ENCODE measurements at places on chromosomes 16 and 17.

GRCh38 chr17:37278247-37278894, 97.4 kb upstream of the C17orf78 start:
- DNase-seq, result no peak

GRCh38 chr16:49742428-49743202, 113.3 kb downstream of the ZNF423 start:
- DNase-seq, result no peak

DNA sequence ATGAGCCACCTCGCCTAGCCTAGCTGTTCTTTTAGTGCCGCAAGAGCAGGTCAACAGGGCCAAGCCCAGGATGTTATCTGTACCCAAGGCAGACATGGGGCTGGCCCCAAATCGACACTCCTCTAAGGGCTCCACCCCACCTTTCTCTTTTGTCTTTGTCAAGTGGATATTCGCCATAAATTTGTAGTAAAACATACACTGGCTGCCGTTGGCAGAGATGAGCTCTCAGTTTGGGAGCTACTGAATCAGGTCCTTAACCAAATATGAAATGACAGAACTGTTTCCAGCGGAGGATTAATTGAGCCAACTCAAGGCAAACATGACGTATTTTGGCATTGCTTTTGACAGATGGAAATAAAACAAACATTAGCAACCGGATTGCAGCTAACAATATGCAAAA, 556.9 kb upstream of the CDH5 start:
- DNase-seq, result no peak

DNA sequence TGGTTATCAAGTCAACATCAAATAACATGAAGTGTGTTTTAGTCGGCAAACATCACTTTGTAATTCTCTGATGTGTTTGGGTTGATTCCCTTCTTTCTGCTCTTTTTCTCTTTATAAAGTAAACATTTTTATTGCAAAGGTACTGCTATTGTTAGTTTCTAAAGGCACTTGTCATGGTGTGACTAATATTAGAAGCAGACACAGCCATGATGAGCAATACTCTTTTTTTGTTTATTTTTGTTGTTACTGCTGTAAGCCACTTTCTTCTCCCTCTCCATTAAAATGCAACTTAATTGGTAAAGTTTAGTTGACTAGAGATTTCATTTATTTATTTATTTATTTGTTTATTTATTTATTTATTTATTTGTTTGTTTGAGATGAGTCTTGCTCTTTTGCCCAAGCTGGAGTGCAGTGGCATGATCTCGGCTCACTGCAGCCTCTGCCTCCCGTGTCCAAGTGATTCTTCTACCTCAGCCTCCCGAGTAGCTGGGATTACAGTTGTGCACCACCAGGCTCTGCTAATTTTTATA, 424.7 kb downstream of the WWOX start:
- no peak for DNase-seq

DNA sequence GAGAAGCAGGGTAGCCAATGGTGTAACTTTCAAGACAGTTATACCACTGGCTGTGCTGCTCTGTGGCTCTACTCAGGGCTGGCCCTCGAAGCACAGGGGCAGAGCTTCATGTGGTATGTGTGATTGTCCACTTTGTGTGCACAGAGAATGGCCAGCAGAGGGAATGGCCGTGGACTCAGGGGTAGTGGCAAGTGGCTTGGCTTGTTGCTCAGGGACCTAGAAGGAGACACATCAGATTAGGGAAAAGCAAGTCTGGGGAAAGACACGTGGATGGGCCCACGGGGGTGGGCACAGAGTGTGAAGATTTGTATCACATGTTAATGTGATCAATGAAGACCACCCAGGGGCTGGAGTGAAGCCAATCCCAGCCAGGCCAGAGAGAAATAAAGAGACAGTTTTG, 20.0 kb upstream of the XYLT2 start:
- DNase-seq, result no peak

GRCh38 chr16:4266372-4266771, 6.5 kb downstream of the TFAP4 start:
- no peak for DNase-seq

DNA sequence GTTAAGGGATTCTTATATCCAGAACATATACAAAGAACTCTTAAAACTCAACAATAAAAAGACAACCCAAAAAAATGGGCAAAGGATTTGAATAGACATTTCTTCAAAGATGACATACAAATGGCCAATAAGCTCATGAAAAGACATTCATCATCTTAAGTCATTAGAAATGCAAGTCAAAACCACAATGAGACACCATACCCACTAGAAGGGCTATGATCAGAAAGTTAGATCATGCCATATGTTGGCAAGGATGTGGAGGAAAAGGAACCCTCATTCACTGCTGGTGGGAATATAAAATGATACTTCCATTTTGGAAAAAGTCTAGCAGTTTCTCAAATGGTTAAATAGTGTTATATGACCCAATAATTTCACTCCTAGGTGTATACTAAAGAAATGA, 9.4 kb downstream of the PLD6 start:
- DNase-seq, result no peak

DNA sequence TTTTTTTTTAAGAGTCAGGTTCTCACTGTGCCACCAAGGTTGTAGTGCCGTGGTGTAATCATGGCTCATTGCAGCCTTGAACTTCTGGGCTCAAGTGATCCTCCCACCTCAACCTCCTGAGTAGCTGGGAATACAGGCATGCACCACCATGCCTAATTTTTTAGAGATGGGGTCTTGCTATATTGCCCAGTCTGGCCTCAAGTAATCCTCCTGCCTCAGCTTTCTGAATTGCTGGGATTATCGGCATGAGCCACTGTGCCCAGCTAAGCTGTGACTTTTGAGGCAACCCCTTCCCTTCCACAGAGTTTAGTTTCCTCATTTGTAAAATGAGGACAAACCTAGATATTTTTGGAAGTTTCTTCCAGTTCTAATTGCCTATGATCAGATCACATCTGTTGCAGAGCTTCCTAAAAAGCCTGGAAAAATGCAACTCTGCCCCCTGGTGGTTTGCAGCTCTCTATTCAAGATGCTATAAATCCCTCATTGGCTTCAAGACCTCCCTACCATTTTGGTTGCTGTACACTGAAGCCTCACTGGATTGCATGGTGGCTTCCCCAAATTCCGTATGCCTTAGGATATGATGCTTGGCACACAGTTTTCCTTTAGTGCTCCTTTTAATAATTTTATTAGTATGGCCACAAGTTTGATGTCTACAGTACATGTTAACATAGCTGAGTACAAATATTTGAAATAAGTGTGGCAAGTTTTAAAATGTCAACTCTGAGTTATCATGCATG, 19.3 kb downstream of the GDE1 start:
- peak; percentile 80 for DNase-seq

- DNase-seq, result no peak
These were observed 41.3 kb upstream of the GFOD2 start for GRCh38 chr16:67760206-67760955.

- DNase-seq, result no peak
These were observed 356.4 kb upstream of the TOM1L1 start for GRCh38 chr17:54544249-54544648.

DNA sequence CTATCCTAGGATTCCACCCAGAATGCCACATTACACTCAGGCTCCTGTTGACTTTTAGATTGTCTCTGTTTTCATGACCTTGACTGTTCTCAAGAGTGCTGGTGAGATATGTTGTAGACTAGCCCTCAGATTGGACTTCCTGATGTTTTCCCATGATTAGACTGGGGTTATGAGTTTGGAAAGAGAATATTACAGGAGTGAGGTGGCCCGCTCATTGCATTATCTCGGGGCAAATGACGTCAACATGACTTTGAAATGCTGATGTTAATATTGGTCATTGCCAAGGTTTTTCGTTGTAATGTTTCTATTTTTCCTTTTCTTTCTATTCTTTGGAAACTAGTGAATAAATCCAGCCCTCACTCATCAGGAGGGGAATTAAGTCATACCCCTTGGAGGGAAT, 355.7 kb upstream of the MON1B start:
- DNase-seq, result no peak

DNA sequence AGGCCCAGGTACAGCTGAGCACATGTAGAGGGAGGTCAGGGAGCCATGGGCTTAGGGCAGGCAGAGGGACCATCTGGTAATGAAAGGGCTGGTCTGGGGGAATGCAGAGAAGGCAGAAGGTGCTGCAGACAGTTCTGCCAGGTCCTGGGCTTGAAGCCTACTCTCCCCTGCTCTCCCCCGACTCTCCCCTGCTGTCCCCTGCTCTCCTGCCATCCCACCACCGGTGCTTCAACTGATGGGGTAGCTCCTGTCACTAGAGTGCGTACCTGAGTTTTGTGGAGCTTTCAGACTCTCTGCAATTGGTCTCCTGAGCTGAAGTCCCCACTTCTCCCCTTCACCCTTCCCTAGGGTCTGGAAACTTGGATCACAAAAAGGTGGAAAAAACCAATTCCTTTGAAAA, 37.3 kb upstream of the PHOSPHO1 start:
- no peak for DNase-seq

DNA sequence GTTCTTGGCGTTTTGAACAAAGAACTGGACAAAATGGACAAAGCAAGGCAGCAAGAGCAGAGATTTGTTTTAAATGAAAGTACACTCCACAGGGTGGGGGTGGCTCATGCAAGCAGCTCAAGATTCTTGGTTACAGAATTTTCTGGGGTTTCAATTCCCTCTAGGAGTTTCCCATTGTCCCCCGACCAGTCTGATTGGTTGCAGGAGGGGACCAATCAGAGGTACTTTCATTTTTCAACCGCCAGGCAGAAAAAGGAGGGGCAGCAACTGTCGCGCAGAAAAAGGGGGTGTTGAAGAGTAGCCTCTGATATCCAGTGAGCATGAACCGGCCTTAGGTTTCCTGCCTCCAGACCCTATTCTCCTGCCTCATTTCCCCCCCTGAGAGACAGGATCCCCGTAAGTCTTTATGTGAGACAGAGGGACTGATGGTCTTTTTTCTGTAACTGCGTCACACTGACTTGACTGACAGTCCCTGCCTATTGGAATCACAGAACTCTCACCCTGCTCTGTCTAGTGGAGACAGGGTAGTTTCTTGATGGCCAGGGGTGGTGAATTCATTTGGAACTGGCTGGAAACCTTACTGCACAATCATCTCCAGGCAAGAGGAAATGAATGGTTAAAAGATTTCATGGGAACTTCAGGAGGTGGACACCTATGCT, 59.4 kb upstream of the ALOX12 start:
- DNase-seq, result no peak

- no peak for DNase-seq
These were observed 35.1 kb downstream of the GDE1 start for GRCh38 chr16:19486750-19487325.

GRCh38 chr16:28204204-28204603, 7.6 kb downstream of the XPO6 start:
- no peak for DNase-seq

DNA sequence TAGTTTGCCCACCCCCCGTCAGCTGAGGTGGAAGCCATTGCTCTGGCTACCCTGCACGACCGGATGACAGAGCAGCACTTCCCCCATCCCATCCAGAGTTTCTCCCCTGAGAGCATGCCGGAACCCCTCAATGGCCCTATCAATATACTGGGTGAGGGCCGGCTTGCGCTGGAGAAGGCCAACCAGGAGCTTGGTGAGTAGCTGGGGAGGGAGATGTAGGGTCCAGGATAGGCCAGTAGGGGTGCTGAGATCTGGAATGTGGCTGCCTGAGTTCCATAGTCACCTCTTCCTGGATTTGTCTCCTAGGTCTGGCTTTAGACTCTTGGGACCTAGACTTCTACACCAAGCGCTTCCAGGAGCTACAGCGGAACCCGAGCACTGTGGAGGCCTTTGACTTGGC, 6.4 kb downstream of the PFAS start:
- no peak for DNase-seq

DNA sequence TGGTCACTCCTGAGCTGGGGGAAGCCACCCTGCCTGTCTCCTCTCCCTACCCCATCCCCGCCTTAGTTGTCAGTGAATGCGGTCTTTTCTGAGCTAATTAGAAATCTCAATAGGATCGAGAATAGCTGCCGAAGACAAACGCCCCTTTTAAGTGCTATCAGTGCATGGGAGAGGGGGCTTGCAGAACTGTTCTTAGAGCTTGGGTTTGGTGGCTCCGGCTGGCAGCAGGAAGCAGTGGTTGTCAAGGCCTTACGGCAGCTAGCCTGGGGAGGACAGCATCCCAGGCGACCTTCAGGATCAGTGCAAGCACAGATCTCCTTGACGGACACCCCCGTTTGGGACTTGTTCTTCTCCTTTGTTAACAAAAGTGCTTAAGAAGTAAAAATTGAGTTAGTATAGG, 195.1 kb downstream of the CCDC182 start:
- no peak for DNase-seq

DNA sequence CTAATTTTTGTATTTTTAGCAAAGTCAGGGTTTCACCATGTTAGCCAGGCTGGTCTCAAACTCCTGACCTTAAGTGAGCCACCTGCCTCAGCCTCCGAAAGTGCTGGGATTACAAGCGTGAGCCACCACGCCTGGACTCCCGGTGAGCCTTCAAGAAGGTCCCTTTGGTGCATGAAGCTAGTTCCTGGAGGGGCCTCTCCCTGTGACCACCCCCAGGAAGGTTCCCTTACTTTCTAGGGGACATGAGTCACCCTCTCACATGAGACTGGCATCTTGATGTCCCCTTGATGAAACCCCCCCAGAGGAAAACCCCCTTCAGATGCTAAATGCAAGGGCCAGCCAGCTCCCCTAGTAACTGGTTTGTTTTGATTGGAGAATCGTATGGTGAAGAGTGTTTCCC, 12.8 kb downstream of the CARHSP1 start:
- DNase-seq, result no peak

DNA sequence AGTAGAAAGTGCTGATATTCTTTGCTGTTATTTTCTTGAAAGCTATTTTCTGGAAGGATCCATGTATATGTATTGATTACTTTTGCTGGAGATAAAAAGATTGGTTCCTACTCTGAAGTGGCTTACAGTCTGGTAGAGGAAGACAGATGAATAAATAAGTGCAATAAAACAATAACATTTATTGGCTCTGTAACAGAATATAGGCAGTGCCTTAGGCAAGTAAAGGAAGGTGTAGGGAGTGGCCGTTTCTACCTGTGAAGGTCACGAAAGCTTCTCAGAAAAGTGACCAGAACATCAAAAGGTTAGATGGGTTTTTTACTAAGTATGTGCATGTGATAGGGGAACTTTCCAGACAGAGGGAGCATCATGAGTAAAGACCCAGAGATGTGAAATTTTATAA, 43.1 kb downstream of the COX10 start:
- DNase-seq, result no peak

DNA sequence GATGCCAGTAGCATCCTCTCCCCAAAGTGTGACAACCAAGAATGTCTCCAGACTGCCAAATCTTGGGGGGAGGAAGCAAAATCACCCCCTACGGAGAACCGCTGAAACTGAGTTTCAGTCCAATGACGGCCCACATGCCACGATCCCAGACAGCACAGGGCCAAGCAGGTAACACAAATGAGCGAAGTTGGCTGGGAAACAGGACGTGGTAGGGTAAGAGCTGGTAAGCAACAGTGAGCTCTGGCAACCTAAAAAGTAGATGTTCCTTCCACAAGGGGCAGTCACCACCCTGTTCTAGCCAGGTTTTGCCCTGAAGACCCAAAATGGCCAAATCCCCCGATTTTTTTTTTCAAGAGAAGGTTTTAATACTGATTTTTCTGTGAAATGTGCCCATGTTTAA, 25.4 kb downstream of the ZFHX3 start:
- no peak for DNase-seq

All from stimulated activated CD4-positive, alpha-beta T cell treated with anti-CD3 and anti-CD28 coated beads, Interleukin-15, amount 100 ng/mL, for 24 hours (primary cell).